RWPE1 (cell line): ENCODE measurements at places on chromosomes 7 and 10.

DNA sequence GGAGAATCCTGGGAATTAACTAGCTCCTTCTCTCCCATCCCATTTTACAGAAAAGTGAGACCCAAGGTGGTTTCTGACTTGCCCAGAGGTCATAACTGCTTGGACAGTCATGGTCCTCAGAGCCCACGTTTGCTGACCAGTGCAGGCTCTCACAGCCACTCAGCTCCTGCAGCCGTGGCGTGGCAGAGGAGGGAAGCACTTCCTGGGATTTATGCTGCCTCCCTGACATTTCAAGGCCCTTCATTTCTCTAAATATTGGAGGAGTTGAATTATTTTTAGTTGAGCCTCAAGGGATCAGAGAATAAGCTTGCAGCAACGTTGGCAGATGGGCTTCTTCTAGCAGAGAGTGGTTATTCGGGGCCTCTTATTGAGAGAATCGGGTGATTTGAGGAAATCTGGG, 77.1 kb downstream of the LHPP start:
- no peak for DNase-seq

DNA sequence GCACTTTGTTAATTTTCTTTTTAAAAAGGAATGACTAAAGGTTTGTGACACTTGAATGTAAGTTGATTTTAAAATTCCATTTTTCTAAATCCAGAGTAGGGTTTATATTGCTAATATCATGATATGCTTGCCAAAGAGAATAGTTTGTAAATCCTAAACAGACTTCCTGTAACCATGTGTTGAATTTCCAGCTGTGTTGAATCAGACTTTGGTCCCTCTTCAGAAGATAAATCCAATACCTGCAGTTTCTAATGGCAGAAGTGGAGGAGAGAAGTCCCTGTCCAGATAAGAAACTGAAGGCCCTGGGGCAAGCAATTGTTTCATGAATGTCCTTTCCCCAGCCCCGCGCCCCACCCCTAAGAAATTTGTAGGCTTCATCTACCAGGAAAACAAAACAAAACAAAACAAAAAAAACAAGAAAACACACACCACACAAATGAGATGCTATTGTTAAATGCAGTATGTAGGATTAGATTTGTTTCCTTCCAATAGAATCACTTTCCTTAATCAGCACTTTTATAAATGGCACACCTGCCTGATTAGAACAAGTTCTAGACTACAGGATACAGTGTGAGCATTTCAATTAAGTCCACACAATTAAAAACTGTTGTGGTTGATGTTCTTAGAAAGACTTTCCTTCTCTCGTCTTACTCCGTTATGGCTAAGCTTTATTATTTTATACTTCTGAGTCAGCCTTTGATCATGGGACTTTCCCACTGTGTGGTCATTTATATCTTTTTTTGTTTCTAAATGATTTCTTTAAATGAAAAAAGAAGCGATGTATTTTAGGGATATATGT, 122.8 kb downstream of the KAT6B start:
- DNase-seq = no peak

- no peak for DNase-seq
These were observed 308.4 kb downstream of the SKIDA1 start for GRCh38 chr10:21217107-21217506.

DNA sequence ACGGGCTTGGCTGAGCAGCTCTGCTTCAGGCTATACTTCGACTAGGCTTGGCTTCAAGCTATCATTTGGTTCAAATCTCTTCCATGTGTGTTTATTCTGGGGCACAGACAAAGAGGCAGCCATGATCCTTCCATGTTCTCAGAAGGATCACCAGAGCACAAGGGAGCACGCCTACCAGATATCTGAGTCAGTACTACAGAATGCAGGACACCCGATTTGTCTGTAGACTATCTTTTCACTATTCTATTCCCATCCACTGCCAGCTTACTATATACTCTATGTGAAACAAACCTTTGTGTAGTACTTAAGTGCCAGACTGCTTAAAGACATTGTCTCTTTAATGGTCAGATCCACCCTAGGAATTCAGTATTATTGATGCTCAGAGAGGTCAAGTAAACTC, 35.1 kb downstream of the CH25H start:
- DNase-seq = no peak

DNA sequence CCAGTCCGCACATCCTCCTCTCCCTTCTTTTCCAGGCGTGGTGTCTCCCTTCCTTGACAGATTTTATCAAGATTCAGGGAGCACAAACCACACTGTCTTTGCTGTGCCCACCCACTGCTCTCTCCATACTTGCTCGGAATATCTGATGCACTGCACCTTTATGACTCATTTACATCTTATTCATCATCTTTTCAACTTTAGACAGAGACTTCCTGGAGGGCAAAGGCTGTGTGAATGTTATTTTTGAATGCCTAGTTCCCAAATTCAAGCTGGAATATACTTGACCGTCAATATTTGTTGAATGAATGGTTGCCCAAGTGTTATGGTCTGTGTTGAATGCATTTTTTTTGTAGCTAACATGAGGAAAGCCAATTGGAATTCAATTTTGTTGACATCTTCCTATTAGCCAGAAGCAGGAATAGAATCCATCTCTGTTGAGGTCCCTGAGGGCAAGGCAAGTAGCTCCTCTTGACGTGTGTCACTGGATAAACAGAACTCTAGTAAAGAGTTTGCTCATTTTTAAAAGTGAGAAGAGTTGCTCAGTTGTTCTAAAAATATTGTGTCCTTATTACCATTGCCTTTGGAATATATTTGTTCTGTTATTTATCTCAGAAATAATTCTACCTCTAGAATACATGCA, 95.0 kb downstream of the KLF6 start:
- peak; percentile 35 for DNase-seq

- DNase-seq = no peak
These were observed 38.5 kb downstream of the DYNC2I1 start for GRCh38 chr7:158894825-158895224.
